ENCODE measurements at places on chromosomes 3 and 15.

DNA sequence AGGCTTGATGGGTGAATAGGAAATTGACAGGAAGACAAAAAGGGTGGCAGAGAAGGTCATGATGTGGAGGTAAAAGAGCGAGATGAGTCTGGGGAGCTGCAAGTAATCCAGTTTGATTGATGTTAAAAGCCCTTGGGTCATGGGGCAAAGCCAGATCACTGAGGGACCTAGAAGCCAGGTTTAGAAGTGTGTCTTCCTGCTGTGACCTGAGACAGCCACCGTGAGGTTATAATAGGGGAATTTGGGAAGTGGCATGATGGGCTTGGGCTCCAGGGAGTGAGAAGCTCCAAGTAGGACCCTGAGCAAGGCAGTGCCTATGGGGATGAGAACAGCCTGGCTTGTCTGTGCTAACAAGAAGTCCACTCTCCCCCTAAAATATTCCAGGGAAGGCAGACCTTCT, 298.5 kb downstream of the RPLP1 start:
- DNase-seq: no peak

DNA sequence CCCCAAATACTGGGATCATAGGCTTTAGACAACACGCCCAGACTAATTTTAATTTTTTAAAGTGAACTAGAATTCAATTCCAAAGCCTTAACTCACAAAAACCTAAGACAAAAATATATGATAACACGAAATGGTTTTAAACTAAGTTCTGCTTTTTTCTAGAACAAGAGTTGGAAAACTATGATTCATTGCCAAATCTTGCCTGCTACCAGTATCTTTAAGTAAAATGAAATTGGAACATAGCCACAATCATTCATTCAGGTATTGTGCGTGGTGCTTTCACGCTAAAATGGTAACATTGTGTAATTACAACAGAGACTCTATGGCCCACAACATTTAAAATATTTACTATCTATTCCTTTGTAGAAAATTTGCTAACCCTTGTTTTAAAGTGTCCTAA, 488.0 kb upstream of the ZNF385D start:
- no peak for DNase-seq

GRCh38 chr3:170356596-170357175, 829 bp upstream of the SKIL start:
- DNase-seq: peak; percentile 53

DNA sequence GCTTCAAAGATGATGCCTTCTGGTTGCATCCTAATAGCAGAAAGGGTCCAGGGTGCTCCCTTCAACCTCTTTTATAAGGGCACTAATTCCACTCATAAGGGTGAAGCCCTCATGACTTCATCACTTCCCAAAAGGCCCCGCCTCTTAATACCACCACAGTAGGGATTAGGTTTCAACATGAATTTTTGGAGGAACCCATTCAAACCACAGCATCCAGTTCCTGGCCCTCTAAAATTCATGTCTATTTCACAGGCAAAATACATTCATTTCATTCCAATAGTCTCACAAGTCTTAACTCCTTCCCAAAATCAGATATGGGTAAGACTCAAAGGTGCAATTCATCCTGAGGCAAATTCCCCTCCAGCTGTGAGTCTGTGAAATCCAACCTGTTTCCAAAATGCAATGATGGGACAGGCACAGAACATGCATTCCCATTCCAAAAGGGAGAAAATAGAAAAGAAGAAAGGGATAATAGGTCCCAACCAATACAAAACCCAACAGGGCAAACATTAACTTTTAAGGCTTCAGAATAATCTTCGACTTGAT, 124.0 kb downstream of the ATP1B3 start:
- no peak for DNase-seq

GRCh38 chr3:112644453-112644852, 3.5 kb upstream of the CCDC80 start:
- DNase-seq: no peak

GRCh38 chr15:73504885-73505284, 61.9 kb downstream of the REC114 start:
- DNase-seq: no peak

DNA sequence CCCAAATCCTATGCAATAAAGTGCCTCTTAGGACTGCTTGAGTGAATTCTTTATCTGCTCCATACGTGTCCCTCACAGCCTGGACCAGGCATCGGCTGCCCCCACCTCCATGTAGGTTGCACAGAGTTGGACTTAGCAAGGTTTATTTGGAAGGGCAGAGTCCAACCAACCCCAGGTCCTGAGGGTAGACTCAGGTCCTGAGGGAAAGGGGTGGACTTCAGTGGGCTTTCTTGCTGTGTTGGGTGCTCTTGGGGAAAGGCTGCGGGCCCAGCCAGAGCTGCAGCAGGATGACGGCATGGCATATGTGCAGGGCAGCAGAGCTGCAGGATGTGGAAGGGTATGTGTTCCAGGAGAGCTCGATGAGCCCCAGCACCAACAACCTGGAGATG, 6.5 kb downstream of the ALG3 start:
- DNase-seq: no peak

- DNase-seq: no peak
Observed at GRCh38 chr3:20999661-21000060, 751.3 kb downstream of the ZNF385D start.

DNA sequence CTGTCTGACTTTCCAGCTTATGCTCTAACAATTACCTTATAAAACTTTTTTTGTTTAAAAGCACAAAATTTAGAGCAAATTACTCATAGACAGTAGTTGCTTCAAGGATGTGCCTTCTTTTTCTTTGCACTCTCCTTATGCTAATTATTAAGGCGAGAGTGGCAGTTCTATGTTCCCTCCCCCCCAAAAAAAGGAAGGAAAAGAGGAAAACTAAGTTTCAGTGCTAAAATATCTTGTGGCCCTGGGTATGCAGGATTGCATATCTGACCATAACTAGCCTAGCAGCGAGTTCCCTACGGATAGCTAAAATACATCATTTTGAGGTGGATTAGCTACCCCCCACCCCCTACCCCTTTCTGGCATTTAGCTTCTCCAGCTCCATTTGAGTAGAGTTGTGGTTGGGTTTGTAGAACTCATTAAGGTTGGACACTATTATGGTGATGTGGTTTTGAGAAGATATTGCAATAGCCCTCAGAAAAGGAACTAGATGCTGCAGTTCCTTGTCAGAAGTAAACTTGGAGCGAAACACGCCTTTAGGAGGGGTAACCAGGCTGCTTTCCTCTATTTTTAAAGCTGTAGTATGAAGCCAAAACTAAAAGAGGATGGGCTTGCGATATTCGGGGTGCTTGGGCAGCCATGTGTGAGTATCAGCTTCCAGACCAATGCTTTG, 174.6 kb downstream of the AKAP13 start:
- DNase-seq: no peak

DNA sequence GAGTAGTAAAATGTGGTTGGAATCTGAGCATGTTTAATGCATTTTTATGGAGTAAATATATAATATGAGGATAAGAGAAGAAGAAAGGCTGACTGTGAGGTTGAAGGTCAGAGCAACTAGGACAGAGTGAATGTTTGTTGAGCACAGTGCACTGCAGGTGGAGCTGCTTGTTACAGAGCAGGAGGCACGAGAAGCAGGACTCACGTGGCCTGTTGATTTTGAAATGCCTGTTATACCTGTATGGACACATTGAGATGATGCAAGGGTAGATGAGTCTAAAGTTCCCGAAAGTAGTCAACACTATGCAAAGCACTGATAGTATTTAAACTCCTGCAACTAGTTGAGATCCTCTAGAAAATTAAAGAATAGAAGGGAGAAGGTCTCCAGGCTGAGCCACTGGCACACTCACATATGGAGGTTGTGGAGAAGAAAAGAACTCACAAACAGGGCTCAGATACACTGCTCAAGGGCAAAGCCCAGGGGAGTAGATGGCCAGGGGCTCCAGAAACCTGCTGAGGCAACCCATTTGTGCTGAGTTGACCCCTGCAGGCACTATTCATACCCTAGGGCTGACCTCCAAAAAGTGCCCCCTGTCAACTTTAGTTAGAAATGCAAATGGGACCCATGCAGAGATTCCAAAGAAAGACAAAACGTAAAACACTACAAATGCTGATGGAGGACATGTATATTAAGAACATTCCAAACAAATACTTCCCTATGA, 541.5 kb downstream of the GABRG3 start:
- DNase-seq: no peak

DNA sequence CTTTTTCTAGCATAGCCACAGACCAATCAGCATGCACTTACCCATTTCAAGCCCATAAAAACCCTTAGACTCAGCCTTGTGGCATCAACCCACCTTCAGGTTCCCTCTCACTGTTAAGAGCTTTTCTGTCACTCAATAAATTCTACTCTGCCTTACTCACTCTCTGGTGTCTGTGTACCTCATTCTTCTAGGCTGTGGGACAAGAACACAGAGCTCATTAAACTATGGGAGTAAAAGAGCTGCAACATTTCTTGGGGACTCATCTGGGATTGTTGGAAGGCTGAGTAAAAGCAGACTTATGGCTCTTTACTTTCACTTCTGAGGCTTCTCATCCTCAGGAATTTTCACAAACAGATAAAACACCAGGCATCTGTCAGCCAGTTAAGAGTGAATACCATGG, 879.3 kb downstream of the ROBO2 start:
- DNase-seq: no peak

GRCh38 chr3:125121246-125122010, 65.6 kb upstream of the HEG1 start:
- DNase-seq: no peak

DNA sequence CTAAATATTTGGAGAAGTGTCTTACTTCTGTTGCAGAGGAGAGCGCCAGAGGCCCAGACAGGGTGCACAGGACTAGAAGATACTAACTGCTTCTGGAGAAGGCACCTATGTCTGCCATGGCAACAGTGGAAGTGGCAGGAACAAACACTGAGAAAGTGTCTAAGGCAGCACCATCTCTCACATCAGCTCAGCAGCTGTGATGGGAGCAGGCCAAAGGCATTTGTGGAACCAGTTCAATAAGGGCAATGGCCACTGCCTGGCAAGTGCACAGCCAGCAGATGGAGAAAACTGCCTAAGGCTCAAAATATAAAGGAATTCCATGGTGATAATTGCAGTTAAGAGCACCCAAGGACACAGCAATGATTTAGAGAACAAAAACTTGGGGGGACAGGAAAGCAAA, 563.0 kb upstream of the CCDC54 start:
- DNase-seq: no peak

- no peak for DNase-seq
Observed at GRCh38 chr3:62570888-62571287, 197.5 kb upstream of the FEZF2 start.

GRCh38 chr3:151383956-151384355, 597 bp downstream of the P2RY12 start:
- no peak for DNase-seq

- no peak for DNase-seq
Observed at GRCh38 chr3:16533928-16534574, 20.6 kb upstream of the RFTN1 start.

DNA sequence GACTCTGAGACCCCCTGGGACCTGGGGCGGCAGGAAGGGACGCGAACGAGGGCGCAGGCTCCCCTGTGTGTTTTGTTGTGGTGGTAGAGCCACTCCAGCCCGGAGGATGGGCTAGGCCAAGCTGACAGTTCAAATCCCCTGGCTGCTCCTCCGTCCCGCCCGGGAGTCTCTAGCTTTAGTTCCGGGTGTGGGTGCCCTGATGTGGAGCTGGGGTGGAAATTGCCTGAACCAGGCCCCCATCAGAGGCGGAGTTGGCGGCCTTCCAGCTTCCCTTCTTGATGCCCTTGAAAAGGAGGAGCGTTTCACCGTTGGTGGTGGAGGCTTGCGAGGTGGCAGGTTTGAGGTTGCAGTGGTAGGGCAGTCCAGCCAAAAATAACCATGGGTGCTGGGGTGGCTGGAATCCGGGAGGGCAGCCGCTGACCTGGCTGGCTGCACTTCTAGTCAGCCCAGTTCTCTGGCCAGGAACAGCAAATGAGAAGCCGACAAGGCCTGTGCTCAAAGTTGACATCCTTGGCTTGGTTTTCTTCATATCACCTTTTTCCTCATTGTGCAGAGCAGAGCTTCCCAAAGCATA, 817 bp downstream of the CLK3 start:
- DNase-seq: peak; percentile 63

DNA sequence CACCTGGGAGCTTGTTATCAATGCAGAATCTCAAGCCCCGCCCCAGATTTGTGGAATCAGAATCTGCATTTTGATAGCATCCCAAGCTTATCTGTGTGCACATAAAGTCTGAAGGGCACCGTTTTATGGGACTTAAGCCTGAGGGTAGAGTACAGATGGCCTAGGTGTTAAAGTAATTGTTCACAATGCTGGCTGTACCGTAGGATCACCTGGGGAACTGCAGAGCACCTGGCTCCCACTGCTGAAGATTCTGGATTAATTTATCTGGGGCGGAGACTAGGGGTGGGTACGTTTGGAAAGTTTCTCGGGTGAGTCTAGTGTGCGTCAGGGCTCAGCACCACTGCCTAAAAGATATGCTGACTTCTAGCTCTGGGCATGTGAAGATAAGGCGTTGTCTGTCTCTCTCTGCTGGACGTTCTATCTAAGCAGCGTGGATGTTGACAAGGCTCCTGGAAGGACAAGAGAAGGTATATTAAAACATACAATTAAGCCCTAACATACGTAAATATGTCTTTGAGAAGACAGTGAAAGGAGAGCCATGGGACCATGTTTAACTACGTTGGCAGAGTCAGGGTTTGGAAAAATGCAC, 63.2 kb upstream of the RASGRP1 start:
- no peak for DNase-seq

GRCh38 chr15:31434588-31435260, 108.1 kb downstream of the KLF13 start:
- DNase-seq: peak; percentile 95

GRCh38 chr3:68973639-68974038, 39.8 kb downstream of the EOGT start:
- no peak for DNase-seq

GRCh38 chr3:134677196-134677986, 26.6 kb upstream of the KY start:
- no peak for DNase-seq

DNA sequence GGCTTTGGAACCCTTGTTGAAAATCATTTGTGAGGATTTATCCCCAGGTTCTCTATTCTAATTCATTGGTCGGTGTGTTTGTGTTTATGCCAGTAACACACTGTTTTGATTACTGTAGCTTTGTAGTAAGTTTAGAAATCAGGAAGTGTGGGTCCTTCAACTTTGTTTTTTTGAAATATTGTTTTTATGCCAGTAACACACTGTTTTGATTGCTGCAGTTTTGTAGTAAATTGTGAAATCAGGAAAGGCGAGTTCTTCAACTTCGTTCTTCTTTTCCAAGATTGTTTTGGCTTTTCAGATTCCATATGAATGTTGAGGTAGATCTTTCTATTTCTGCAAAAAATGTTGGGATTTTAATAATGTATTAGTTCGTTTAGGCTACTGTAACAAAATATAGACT, 314.6 kb downstream of the RPLP1 start:
- DNase-seq: no peak

GRCh38 chr3:114411811-114412803, 118.3 kb downstream of the TIGIT start:
- no peak for DNase-seq

DNA sequence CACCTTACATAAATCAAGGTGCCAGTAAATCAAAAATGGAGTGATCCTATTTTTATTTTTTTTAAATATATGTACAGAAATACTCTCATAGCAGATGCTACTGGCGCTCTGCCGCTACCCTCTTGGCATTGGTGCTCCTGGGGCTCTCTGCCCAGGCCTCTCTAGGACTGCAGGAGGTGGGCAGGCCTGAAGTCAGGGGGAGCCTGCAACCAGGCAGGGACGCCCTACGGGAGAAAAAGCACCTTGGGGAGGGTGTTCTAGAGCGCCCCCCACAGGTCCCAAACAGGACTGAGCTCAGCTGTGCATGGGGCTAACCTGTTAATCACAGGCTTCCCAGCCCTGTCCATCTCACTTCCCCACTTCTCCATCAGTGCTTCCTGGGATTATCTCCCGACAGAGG, 192.5 kb downstream of the SHQ1 start:
- no peak for DNase-seq

All from T-helper 1 cell (primary cell).